ENCODE measurements at places on chromosomes 4 and X.

DNA sequence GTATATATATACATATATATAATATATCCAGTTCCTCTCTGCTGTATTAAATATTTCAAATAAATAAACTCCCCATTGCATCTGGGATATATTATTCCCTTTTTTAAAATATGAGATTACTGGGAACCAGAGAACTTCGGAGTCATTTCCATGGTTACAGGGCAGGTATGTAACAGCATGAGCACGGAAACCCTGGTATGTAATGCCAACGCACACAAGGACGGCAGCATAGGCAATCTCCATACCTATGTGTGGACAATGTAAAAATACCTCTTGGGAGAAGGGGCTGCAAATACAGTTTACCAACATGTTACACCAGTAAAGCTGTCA, 62.8 kb downstream of the NUDT10 start:
- no peak for DNase-seq

- DNase-seq, result no peak
Observed at GRCh38 chr4:77010841-77011354, 61.3 kb downstream of the SEPTIN11 start.

GRCh38 chrX:16444353-16444752, 205.6 kb upstream of the S100G start:
- DNase-seq, result no peak

GRCh38 chr4:169668069-169668721, 47.8 kb downstream of the CLCN3 start:
- no peak for DNase-seq

- peak; percentile 21 for DNase-seq
Observed at GRCh38 chr4:142846729-142847596, 862 bp upstream of the INPP4B start.

- no peak for DNase-seq
Observed at GRCh38 chr4:77454858-77455257, 150.8 kb upstream of the CXCL13 start.

Measured in GM10248 (cell line).